ENCODE measurements at places on chromosomes 12 and 14.
A peak's percentile ranks its signal among the peaks of the same experiment; 100 is the strongest.

DNA sequence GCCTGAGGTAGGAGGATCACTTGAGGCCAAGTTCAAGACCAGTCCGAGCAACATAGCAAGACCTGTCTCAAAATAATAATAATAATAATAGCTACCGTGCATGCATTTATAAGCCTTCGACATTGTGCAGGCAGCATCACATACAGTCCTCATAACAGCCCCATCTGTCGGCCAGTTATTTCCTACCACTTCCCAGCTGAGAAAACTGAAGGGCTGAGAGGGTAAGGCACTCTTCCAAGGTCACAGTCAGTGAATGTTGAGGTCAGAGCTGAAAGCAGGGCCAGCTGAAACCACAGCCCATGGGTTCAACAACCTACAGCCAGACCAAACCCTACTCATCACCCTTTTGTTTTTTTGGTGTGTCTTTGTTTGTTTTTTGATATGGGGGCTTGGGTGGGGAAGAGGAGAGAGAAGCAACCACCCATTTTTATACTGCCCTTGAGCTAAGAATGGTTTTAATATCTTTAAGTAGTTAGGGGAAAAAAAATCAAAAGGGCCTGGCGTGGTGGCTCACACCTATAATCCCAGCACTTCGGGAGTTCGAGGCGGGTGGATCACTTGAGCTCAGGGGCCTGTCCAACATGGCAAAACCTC, 16.8 kb upstream of the ITPK1 start:
- no peak for DNase-seq

GRCh38 chr12:27906658-27907473, 65.7 kb downstream of the PTHLH start:
- no peak for DNase-seq

DNA sequence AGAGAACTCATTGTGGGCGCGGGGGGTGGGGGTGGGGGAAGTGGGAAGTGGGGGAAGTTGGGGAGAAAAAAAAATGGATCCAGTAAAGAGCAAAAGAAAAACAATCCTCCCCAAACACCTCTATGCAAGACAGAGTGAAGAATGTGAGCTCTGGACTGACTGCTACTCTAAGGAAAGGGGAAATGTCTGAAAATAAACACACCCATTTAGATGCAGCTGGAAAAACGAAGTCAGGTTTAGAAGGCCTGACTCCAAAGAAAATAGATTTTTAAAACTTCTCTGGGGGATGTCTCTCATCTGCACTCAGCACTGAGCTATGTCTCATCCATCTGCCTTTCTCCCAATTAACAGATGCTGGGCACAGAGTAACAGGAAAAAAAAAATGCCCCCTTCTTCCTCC, 904.4 kb downstream of the GALC start:
- DNase-seq, result no peak

- DNase-seq, result no peak
These were observed 13.2 kb downstream of the FOXN4 start for GRCh38 chr12:109295764-109296425.

DNA sequence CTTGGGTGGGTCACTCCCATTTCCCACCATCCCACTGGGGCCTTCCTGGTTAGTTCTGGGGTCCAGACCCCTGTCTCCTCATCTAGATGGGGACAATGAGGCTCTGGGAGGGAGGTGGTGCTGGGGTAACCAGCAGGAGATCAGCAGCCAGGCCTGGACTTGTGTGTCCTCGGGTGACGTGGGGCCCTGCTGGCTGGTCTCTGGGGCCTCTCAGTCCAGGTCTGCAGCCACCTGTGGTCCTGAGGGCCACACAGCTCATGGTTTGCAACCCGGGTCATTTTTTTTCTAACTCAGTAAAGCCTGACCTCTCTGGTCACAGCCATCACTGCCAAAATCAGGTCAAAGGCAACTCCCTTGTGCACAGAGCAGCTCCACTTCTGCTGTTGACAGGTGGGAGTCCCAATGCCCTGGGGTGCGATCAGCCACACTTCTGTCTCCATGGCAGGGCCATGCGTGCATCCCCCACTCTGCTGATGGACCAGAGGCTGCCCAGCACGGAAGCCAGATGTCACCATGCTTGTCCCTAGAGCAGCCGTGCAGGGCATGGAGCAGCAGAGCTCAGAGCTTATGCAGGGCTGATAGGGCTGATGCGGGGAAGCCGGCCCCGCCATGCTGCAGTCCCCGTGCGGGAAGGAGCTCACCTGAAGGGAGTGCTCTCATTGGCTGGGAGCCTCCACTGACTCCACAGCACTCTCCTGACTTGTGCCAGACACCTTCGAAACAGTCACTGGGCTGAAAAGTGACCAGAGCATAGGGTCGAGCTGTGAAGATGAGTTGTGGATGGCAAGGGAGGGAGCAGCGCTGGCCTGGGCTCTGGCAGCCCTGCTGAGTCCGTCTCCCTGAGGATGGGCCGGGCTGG, 250.9 kb downstream of the ADGRD1 start:
- no peak for DNase-seq

GRCh38 chr12:117028254-117028653, 71.0 kb downstream of the TESC start:
- no peak for DNase-seq

DNA sequence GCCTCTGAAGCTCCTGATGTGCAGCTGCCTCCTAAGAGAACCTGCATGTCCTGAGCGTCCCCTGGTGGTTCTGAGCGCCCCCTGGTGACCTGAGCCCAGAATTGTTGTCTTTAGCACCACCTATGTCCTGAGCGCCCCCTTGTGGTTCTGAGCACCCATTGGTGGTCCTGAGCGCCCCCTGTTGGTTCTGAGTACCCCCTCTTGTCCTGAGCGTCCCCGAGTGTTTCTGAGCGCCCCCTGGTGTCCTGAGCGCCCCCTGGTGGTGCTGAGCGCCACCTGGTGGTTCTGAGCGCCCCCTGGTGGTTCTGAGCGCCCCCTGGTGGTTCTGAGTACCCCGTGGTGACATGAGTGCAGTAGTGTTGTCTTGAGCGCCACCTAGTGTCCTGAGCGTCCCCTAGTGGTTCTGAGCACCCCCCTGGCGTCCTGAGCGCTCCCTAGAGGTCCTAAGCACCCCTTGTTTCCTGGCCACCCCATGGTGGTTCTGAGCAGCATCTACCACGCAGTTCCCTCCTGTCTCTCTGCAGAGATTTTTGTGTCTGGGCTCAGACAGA, 782.5 kb downstream of the TMEM121 start:
- no peak for DNase-seq

DNA sequence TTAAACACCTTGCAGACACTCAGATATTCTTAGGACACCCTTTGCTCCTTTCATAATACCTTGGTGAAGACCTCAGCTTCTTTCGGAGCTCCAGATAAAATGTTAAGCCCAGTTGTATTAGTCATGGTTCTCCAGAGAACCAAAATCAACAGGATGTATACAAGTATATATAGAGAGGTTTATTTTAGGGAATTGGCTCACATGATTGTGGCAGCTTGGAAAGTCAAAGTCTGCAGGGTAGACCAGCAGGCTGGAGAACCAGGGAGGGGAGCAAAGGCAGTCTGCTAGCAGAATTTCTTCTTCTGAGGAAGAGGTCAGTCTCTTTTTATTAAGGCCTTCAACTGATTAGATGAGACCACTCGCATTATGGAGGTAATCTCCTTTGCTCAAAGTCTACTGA, 6.9 kb upstream of the IGF1 start:
- DNase-seq, result no peak

- no peak for DNase-seq
These were observed 5.3 kb downstream of the A2ML1 start for GRCh38 chr12:8827551-8828256.

DNA sequence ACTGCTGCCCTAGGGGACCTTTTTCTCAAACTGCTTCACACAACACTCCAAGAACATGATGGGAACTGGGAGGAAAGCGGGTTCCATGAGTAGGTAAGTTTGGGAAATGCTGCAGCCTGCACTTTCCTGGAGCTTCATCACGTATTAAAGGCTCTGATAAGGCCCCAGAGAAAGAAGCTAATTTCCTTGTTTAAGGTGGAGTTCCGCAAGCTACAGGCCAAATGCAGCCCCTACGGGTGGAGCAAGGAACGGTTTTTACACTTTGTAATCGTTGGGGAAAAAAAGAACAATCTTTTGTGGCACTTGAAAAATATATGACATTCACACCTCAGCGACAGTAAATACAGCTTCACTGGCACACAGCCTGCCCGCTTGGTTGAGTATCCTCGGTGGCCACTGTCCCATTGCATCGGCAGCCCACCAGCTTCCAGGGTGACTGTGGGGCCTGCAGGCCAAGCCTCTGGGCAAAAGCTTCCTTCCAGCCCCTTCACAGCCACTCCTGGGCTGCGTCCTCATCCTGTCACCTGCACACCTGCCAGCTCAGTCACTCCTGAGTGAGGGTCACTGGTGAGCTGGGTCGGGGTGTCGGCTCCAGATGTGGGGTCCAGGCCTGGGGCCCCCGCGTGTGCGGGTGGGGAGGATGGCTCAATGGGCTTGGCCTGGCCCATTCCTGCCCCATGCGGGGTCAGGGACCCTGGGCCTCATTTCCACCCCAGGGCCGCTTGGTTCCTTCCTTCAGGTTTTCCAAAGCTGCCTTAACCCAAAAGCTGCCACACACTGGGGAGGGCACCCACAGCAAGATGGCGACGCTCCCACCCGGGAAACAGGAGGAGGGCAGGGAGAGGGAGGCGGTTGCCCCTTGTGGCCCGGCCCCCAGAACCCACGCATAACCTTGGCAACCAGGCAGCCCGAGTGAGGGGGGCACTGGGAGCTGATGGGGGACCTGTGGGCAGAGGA, 2.4 kb downstream of the AMN start:
- DNase-seq, result no peak

DNA sequence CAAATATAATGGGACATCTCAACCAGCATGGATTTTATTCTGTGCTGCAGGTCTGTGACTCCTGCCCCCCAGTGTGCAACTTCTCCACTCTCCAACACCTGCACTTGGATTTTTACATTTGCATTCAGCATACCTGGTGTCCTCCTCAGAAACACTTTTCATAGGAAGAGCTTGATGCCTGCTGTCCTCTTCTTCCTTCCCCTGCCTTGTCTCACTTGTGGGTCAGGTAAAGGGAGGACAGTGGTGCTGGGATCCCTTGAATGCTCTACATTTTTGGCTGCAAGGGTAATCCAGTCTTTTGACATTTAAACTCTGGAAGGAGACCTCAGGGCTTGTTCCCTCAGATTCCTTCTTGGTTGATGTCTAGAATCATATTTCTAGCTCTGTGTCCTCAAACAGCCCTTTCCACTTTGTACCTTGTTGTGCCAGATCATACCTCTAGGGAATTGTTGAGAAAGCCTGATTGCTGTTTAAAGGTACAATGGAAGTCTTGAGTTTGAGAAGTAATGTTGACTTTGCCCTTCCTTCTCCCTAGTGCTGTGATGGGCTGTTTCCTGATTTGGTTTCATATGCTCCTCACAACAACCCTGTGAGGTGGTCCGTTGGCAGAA, 12.6 kb downstream of the UBE3B start:
- DNase-seq, result no peak

DNA sequence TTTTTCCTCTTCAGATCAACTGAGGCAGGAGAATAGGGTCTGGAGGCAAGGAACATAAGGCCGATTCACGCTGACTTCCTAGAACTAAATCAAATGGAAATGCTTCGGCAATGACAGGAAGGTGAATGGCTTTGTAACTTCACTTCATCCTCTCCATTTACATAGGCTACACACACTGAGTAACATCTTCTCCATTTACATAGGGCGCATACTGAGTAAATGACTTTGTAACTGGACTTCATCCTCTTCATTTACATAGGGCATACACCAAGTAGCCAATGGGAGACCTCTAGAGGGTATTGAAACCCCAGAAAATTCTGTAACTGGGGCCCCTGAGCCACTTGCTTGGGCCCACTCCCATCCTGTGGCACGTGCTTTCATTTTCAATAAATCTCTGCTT, 71.0 kb upstream of the CPSF6 start:
- no peak for DNase-seq

DNA sequence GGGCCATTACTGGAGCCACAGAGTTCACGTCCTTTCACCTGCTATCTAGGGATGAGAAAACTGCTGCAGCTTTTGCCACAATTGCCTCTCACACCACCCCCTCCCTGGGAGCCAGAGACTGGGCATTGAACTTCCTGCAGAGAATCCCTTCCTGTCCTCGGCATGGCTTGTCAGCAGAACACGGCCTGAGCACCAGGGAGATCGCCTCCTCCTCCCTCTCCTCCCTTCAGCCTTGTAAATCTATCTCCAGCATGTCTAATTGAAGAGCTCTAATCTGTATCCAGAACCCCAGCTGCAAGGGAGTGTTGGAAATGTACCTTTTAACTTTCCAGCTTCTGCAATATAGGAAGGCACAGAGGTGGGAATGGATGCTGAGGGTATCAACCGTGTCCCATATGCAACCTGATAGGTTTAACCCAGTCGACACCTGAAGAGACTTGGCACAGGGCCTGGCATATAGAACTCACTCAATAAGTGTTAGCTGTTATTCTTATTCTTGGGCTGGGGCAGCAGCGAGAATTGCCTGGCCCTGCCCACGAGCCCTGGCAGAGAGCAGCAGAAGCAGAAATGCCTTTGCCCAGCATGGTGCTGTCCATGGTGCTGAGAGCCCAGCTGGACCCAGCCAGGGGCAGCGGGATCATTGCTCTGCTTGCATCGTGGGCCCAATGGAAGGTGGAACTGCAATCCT, 26.8 kb downstream of the TMEM63C start:
- peak; percentile 71 for DNase-seq

Data from left renal cortex interstitium (tissue), 4 donors.